ENCODE measurements at places on chromosomes 2 and 18. TPM values are rescaled to one million over a fixed set of nuclear protein-coding genes. Genes with fewer than 3 reads are reported as not detected.
A peak's percentile ranks its signal among the peaks of the same experiment; 100 is the strongest.

The COL4A3 gene
- 0.22 TPM for total RNA-seq

The PAX8 gene
- 0.64 TPM for total RNA-seq

The IL37 gene
- total RNA-seq, result not detected

The SOX11 gene
- total RNA-seq, result not detected

The KHK gene
- total RNA-seq, result 5.1 TPM

The POTEI gene
- total RNA-seq, result not detected

The PLCD4 gene
- not detected for total RNA-seq

The SCN3A gene
- not detected for total RNA-seq

The CFAP53 gene
- 0.92 TPM for total RNA-seq

The CDH2 gene
- not detected for total RNA-seq

The TACR1 gene
- total RNA-seq, result not detected

GRCh38 chr2:12168354-12168753, 421.9 kb downstream of the LPIN1 start:
- peaks cover 20% of the 10 kb centered on the region for H3K4me1 ChIP-seq
- H3K36me3 ChIP-seq, result no peaks in the 10 kb centered on the region
- no peak overlapping the region for H3K4me3 ChIP-seq
- peaks cover 13% of the 10 kb centered on the region for H3K27me3 ChIP-seq
- DNase-seq, result no peak

GRCh38 chr2:190451561-190452176, 43.5 kb downstream of the MFSD6 start:
- no peak for DNase-seq
- H3K27me3 ChIP-seq, result no peaks in the 10 kb centered on the region
- H3K4me1 ChIP-seq, result peaks cover 35% of the 10 kb centered on the region
- no peak overlapping the region for H3K27ac ChIP-seq

GRCh38 chr2:164920430-164920829, 34.9 kb downstream of the SLC38A11 start:
- H3K4me1 ChIP-seq, result peaks cover 2% of the 10 kb centered on the region
- H3K27me3 ChIP-seq, result no peaks in the 10 kb centered on the region
- DNase-seq, result no peak
- H3K4me3 ChIP-seq, result no peak overlapping the region
- no peaks in the 10 kb centered on the region for H3K36me3 ChIP-seq
- no peak overlapping the region for H3K27ac ChIP-seq

GRCh38 chr2:39780825-39781600, 2.0 kb upstream of the THUMPD2 start:
- no peak for DNase-seq
- H3K27ac ChIP-seq, result peak overlapping the region; percentile 75
- H3K4me3 ChIP-seq, result peak overlapping the region; percentile 72
- peaks cover 5% of the 10 kb centered on the region for H3K36me3 ChIP-seq
- no peaks in the 10 kb centered on the region for H3K27me3 ChIP-seq

- H3K27ac ChIP-seq, result no peak overlapping the region
- DNase-seq, result no peak
- H3K4me3 ChIP-seq, result no peak overlapping the region
- H3K27me3 ChIP-seq, result no peaks in the 10 kb centered on the region
Measured at GRCh38 chr2:168518555-168519066, 62.5 kb downstream of the CERS6 start.

GRCh38 chr2:199366406-199366805, 91.3 kb downstream of the SATB2 start:
- peaks cover 1% of the 10 kb centered on the region for H3K27me3 ChIP-seq
- DNase-seq, result no peak
- H3K4me3 ChIP-seq, result no peak overlapping the region
- H3K27ac ChIP-seq, result no peak overlapping the region
- H3K36me3 ChIP-seq, result no peaks in the 10 kb centered on the region

GRCh38 chr2:104504331-104505073, 349.4 kb upstream of the POU3F3 start:
- H3K27ac ChIP-seq, result no peak overlapping the region
- H3K36me3 ChIP-seq, result no peaks in the 10 kb centered on the region
- H3K27me3 ChIP-seq, result no peaks in the 10 kb centered on the region
- H3K4me3 ChIP-seq, result no peak overlapping the region

DNA sequence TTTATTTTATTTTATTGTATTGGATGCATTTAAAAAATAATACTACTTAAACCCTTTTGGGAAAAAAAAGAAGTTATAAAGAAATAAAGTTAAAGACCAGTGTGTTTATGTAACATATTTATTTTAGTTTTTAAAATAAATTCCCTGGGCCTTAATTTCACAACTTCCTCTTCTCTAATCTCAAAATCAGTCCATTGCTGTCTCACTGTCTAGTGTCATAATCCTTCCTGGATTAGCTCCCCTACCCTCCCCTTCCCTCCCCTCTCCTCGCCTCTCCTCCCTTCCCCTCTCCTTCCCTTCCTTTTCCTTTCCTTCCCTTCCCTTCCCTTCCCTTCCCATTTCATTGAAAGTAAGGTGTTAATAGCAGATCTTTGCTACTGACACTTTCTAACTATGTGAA, 40.3 kb upstream of the ZEB2 start:
- no peaks in the 10 kb centered on the region for H3K27me3 ChIP-seq
- peaks cover 9% of the 10 kb centered on the region for H3K4me1 ChIP-seq
- H3K27ac ChIP-seq, result no peak overlapping the region
- H3K4me3 ChIP-seq, result no peak overlapping the region
- H3K36me3 ChIP-seq, result no peaks in the 10 kb centered on the region
- DNase-seq, result no peak

DNA sequence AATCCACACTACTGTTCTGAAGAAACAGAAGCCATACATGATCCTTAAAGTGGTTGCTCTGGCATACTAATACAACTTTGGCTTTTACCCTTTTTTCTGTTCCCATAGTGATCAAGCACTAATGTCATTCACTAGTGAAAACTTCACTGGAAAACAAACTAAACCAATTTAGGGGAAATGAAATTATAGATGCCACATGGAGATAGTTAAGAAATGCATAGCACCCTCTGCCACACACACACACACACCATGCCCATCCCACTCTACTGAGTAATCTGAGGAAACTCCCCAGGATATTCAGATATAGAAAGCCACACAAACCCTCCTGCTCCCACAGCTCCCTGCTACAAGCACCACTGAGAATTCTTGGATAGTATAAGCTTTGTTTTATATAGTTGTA, 39.1 kb downstream of the SLC3A1 start:
- no peaks in the 10 kb centered on the region for H3K27me3 ChIP-seq
- DNase-seq, result no peak
- H3K4me1 ChIP-seq, result no peaks in the 10 kb centered on the region
- H3K27ac ChIP-seq, result no peak overlapping the region
- H3K36me3 ChIP-seq, result peaks cover 49% of the 10 kb centered on the region

DNA sequence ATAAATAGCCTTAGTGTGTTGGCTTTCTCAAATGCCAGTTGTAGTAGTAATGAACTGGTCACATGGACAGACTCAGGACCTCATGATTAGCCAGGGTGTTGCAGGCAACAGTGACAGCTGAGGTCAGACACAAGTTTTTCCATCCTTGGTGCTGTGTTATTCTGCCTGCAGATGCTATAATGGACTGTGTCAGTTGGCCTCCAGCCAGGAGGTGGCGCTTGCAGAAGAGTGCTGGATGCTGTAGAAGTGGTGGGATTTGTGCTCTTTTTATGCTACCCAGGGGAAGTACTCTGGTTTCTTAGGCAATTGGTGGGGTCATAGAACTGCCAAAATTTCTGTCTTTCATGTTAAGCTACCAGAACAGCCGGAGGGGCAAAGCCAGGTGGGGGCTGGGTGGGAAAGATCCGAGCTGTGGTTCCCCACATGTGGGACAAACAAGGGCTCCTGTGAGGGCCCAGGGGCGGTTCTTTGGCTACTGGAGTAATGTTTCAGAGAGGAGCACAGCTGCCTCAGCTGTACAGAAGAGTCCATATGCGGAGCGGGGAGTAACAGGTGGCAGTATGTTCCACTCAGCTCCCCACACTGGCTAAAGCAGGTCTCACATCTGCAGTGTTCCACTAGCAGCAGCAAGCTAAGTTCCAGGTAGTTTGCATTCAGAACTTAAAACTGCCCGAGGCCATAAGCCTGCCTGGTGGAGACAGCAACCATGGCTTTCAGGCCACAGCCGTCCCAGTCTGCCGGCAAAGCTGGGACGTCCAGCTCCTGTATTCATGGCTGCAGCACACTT, 104.4 kb downstream of the GULP1 start:
- no peak overlapping the region for H3K4me3 ChIP-seq
- H3K27me3 ChIP-seq, result no peaks in the 10 kb centered on the region
- no peak for DNase-seq
- H3K27ac ChIP-seq, result no peak overlapping the region
- no peaks in the 10 kb centered on the region for H3K36me3 ChIP-seq

DNA sequence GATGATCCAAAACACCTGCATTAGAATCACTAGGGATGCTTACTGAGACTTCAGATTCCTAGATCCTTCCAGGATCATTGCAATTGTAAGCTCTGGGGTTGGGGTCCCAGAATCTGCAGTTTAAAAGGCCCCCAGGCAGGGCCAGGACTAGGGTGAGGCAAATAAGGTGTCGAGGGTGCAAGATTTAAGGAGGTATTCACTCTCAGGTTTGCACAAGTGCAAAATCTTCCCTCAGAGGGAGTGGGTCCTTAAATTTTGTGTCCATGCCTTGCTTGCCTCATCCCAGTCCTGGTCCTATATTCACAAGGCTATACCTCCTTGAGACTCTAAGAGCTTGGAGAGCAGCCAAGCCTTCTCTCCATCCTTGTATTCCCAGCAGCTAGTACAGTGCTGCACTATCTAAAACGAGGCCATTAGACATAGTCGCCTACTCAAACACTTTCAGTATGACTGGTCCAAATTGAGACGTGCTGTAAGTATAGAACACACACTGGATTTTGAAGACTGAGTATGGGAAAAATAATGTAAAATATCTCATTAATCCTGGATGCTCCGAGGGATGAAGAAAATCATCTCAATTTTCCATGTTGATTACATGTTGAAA, 31.6 kb upstream of the MREG start:
- H3K27me3 ChIP-seq, result no peaks in the 10 kb centered on the region
- H3K36me3 ChIP-seq, result no peaks in the 10 kb centered on the region
- no peak overlapping the region for H3K27ac ChIP-seq

DNA sequence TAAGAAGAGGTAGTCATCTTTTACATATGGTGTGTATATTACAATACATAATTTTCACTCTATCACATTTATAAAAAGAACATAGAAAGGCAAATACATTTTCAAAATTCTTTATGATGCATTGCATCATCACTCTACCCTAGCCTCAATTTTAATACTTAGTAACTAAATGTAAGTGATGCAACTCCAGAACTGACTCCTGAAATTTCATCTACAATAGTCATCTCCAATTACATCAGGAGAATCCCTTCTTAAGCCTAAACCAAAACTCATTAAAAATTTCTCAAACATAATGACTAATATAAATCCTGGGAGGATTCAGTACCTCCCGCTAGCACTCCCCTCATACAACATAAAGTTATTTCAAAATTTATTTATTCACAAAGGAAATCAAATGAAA, 15.9 kb downstream of the TMX3 start:
- H3K4me1 ChIP-seq, result peaks cover 21% of the 10 kb centered on the region
- no peak for DNase-seq
- H3K4me3 ChIP-seq, result no peak overlapping the region
- no peak overlapping the region for H3K27ac ChIP-seq
- peaks cover 20% of the 10 kb centered on the region for H3K36me3 ChIP-seq

GRCh38 chr2:121203591-121204249, 81.3 kb downstream of the TFCP2L1 start:
- peak; percentile 28 for DNase-seq
- H3K4me3 ChIP-seq, result no peak overlapping the region
- no peak overlapping the region for H3K27ac ChIP-seq

GRCh38 chr2:122469147-122469546, 713.7 kb downstream of the TSN start:
- H3K4me1 ChIP-seq, result no peaks in the 10 kb centered on the region
- H3K27ac ChIP-seq, result no peak overlapping the region
- no peak overlapping the region for H3K4me3 ChIP-seq
- no peak for DNase-seq
- H3K36me3 ChIP-seq, result no peaks in the 10 kb centered on the region

- no peak for DNase-seq
- H3K36me3 ChIP-seq, result no peaks in the 10 kb centered on the region
- H3K27me3 ChIP-seq, result no peaks in the 10 kb centered on the region
- peak overlapping the region; percentile 97 for H3K27ac ChIP-seq
Measured at GRCh38 chr2:98457045-98457696, 12.5 kb downstream of the INPP4A start.

DNA sequence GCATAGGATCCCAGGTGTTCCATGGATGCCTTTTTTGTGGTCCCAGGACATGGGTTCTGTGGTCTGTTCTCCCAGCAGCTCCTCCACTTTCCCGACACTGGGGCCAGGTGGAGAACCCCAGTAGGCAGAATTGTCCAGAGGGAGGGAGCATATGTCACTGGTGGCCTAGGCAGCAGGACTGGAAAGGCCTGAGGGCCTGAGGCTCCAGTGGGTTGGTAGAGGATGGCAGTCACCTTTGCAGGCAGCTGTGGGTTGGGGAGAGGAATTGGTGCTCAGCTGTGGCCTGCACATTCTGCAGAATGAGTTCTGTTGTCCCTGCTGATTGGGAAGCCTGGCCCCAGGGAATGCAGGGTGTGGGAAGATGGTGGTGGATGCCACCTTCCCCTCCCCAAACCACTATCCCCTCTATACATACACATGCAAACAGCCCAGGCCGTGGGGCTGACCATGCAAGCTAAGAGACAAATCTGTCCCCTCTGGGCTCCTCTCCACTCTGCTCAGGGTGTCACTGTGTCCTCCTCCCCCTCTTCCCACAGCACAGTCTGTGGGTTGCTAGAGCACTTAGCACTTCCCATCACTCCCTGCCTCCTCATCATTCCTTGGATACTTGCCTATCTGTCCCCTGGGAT, 11.4 kb downstream of the CTIF start:
- no peaks in the 10 kb centered on the region for H3K4me1 ChIP-seq
- no peak for DNase-seq
- no peak overlapping the region for H3K4me3 ChIP-seq
- H3K36me3 ChIP-seq, result no peaks in the 10 kb centered on the region
- peaks cover under 1% of the 10 kb centered on the region for H3K27me3 ChIP-seq

Data from natural killer cell treated with Interleukin-12 subunit alpha and Interleukin-12 subunit beta and Interleukin-15 and Interleukin-18, amount 100 ng/mL, for 72 hours (primary cell).